ENCODE measurements at places on chromosomes 16 and 17.

GRCh38 chr16:353404-354290 lies 1.1 kb upstream of the AXIN1 start:
- DNase-seq = no peak

DNA sequence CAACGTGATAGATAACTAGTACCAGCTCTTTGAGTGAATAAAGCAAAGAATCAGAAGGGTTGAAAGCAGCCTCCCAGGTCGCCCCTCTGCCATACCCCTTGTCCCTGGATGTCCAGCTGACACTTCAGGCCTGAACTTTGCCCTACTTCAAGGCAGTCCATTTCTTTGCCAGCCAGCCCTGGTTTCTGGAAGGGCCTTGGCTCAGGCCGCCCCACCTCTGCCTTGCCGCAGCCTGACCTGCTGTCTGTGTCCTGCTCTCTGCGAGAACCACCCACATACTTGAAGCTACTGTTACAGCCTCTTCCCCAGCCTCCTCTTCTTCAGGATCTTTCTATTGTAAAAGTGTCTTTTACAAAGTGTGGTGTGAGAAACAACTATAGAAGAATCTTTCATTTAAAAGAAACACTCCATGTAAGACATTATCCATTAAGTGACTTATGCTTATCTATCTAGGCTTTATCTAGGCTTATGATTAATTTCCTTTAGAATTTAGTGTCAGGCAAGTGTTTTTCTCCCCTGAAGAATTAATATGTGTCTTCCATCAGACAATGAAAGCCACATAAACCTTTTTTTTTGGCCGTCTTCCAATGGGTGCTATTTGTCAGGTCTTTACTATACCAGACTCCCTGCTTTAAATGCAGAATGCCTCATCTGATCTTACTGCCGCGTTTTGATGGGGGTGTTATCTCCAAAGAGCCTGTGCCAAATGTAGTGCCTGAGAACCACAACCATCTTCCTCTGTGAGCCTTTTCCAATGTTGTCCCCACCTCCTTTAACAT lies 133.9 kb downstream of the SOCS1 start:
- DNase-seq = no peak

GRCh38 chr17:56810343-56810742 lies 23.4 kb downstream of the C17orf67 start:
- DNase-seq = no peak

- DNase-seq = peak; percentile 71
Observed at GRCh38 chr16:1300664-1301476, 8.6 kb upstream of the UBE2I start.

- DNase-seq = no peak
Observed at GRCh38 chr16:13915033-13915635, 4.8 kb upstream of the ERCC4 start.

- peak; percentile 44 for DNase-seq
Observed at GRCh38 chr17:32349503-32349853, 479 bp upstream of the ZNF207 start.

GRCh38 chr17:74523308-74523707 lies 8.0 kb downstream of the CD300LB start:
- no peak for DNase-seq

GRCh38 chr16:35305476-35305875 lies 1846.1 kb downstream of the TP53TG3F start:
- no peak for DNase-seq

GRCh38 chr16:3022208-3022683 lies 1.5 kb downstream of the HCFC1R1 start:
- DNase-seq = no peak

GRCh38 chr17:63696381-63696961 lies 3.5 kb downstream of the LIMD2 start:
- peak; percentile 86 for DNase-seq
